ENCODE measurements at places on chromosomes 3 and 15. TPM values are rescaled to one million over a fixed set of nuclear protein-coding genes. Genes with fewer than 3 reads are reported as not detected.

DNA sequence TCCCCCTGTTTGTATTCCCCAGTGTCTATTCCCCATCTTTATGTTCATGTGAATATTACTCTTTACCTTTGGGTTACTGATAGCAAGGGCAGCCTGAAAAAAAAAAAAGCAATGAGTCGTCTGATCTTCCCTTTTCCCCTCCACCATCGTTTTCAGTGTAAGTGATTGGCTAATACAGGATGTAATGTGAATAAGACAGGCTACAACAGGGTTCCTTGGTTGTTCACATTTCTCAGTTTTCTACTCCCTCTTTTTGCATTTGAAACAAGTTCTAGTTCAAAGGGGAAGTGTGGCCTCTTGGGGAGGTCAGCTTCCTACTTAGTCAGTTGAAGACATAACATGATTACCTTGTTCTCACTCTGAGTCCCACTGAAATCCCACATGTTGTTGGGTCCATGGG is 278.0 kb upstream of the TRIM42 start:
- no peak overlapping the region for H3K27ac ChIP-seq
- no peak overlapping the region for H3K4me3 ChIP-seq
- H3K27me3 ChIP-seq, result no peaks in the 10 kb centered on the region
- H3K36me3 ChIP-seq, result no peaks in the 10 kb centered on the region

GRCh38 chr3:127448161-127448561 is 142.4 kb downstream of the TPRA1 start:
- no peak overlapping the region for H3K4me3 ChIP-seq
- peak; percentile 47 for DNase-seq
- no peaks in the 10 kb centered on the region for H3K36me3 ChIP-seq
- no peaks in the 10 kb centered on the region for H3K4me1 ChIP-seq
- no peak overlapping the region for H3K27ac ChIP-seq

- no peak overlapping the region for H3K4me3 ChIP-seq
- no peaks in the 10 kb centered on the region for H3K27me3 ChIP-seq
- H3K4me1 ChIP-seq, result no peaks in the 10 kb centered on the region
- DNase-seq, result no peak
Observed at GRCh38 chr3:12822725-12823373, 18.5 kb downstream of the RPL32 start.

- H3K4me3 ChIP-seq, result no peak overlapping the region
- H3K36me3 ChIP-seq, result no peaks in the 10 kb centered on the region
- H3K27ac ChIP-seq, result no peak overlapping the region
- DNase-seq, result no peak
- no peaks in the 10 kb centered on the region for H3K27me3 ChIP-seq
- no peaks in the 10 kb centered on the region for H3K4me1 ChIP-seq
Observed at GRCh38 chr3:74506246-74506645, 108.2 kb downstream of the CNTN3 start.

DNA sequence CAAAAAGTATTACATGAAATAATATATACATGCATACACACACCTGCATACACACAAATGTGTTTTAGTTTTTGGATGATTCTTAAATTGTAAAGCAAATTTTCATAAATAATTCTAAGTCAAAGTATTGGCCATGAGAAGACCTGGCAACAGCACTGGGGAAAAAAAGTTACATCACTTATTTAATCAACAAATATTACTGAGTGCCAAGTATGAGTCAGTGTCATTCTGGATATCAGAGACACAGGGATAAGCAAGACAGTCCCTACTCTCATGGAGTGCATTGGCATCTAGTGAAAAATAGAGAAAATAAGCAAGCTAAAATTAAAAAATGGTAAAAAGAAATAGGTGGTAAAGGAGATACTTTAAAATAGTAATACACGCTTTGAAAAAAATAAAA is 29.4 kb upstream of the GUCA1C start:
- H3K36me3 ChIP-seq, result no peaks in the 10 kb centered on the region
- no peaks in the 10 kb centered on the region for H3K4me1 ChIP-seq
- DNase-seq, result no peak
- no peak overlapping the region for H3K4me3 ChIP-seq

GRCh38 chr15:69304182-69304545 is 5.5 kb downstream of the PAQR5 start:
- no peak overlapping the region for H3K4me3 ChIP-seq
- no peak for DNase-seq
- peaks cover 47% of the 10 kb centered on the region for H3K36me3 ChIP-seq

- no peaks in the 10 kb centered on the region for H3K27me3 ChIP-seq
- no peaks in the 10 kb centered on the region for H3K4me1 ChIP-seq
- no peaks in the 10 kb centered on the region for H3K36me3 ChIP-seq
- DNase-seq, result no peak
Observed at GRCh38 chr3:190568036-190568435, 54.2 kb downstream of the IL1RAP start.

- H3K36me3 ChIP-seq, result no peaks in the 10 kb centered on the region
- no peaks in the 10 kb centered on the region for H3K27me3 ChIP-seq
- H3K27ac ChIP-seq, result no peak overlapping the region
- DNase-seq, result no peak
- H3K4me1 ChIP-seq, result no peaks in the 10 kb centered on the region
- H3K4me3 ChIP-seq, result no peak overlapping the region
Observed at GRCh38 chr3:156641618-156641975, 32.8 kb upstream of the TIPARP start.

GRCh38 chr3:138681463-138682220 is 73.1 kb downstream of the FAIM start:
- peaks cover 68% of the 10 kb centered on the region for H3K36me3 ChIP-seq
- DNase-seq, result no peak
- no peak overlapping the region for H3K27ac ChIP-seq

- H3K4me1 ChIP-seq, result peaks cover 12% of the 10 kb centered on the region
- DNase-seq, result no peak
- no peaks in the 10 kb centered on the region for H3K36me3 ChIP-seq
- peak overlapping the region; percentile 50 for H3K27ac ChIP-seq
Observed at GRCh38 chr15:86089422-86089821, 9.8 kb downstream of the AGBL1 start.

DNA sequence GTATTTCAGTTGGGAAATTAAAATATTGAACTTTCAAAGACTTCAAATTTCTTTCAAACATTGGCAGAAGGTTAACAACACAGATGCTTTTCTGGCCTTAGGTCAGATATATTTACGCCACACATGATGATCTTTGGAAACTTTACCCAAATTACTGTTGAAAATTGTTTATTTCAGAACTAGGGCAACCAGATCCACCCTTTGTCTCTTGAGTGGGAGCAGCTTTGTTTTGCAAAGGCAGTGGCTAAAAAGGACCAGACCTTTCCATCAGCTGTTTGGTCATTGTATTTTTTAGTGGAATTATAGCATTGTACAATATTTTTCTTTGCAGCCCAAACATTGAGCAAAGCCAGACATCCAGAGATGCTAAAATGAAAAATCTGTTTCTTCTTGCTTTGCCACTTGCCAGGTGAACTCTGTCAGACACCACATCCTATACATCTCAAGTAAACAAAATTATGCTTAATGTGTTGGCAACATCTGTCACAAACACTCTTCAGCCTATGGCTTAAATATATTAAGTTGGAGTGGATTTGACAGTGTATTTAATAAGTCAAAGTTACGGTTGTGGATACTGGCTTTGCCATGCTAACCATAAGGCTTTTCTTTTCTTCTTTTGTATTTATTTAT is 651.9 kb downstream of the RBMS3 start:
- no peaks in the 10 kb centered on the region for H3K36me3 ChIP-seq
- DNase-seq, result no peak
- no peaks in the 10 kb centered on the region for H3K4me1 ChIP-seq
- H3K4me3 ChIP-seq, result no peak overlapping the region
- no peaks in the 10 kb centered on the region for H3K27me3 ChIP-seq

DNA sequence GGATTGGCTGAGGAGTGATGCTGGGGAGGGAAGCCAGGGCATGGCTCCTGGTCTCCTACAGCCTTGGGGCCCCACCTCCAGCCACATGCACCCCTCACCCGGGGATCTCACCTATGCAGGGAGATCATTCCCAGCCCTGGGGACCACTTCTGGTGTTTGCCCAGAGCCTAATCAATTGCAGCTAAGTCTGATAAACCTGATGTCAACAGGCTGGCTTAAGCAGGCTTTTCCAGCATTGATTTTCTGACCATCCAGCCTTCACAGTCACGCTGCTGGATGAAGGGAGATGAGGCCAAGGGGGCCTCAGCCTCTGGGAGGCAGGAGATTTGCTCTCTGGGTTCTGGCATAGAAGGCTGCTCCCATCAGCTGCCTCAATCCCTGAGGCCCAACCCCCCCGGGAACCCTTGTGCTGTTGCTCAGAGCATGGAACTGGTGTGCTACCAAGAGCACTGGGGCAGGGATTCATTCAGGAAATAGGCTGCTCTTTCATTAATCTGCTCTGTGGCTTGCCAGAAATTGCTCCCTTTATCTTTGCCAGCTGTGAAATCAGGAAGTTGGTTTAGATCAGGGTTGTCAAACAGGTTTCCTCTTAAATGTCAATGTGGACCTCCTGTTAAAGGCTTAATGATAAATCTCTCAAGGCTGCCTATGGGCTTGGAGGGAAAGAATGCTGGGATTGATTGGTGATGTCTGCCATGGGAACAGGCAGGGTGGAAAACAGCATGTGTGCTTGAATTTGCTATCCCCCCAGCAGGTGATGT is 19.0 kb downstream of the FAM3D start:
- no peaks in the 10 kb centered on the region for H3K36me3 ChIP-seq
- no peak overlapping the region for H3K4me3 ChIP-seq
- H3K27me3 ChIP-seq, result peaks cover 2% of the 10 kb centered on the region
- DNase-seq, result no peak
- no peaks in the 10 kb centered on the region for H3K4me1 ChIP-seq

- no peaks in the 10 kb centered on the region for H3K36me3 ChIP-seq
- H3K4me3 ChIP-seq, result no peak within 1 kb of the TSS
- H3K27me3 ChIP-seq, result peaks cover 35% of the 10 kb centered on the region
- no peaks in the 10 kb centered on the region for H3K4me1 ChIP-seq
Observed at GRCh38 chr3:127915115-127915936, at the start of gene KBTBD12. Gene KBTBD12 (plus strand): TSS chr3:127915232. CDS start chr3:127923062, 7,830 bp downstream.

GRCh38 chr3:98890181-98890835 is 11.2 kb downstream of the DCBLD2 start:
- H3K36me3 ChIP-seq, result no peaks in the 10 kb centered on the region
- no peak overlapping the region for H3K27ac ChIP-seq
- no peaks in the 10 kb centered on the region for H3K27me3 ChIP-seq
- H3K4me3 ChIP-seq, result no peak overlapping the region
- peaks cover 9% of the 10 kb centered on the region for H3K4me1 ChIP-seq
- no peak for DNase-seq

DNA sequence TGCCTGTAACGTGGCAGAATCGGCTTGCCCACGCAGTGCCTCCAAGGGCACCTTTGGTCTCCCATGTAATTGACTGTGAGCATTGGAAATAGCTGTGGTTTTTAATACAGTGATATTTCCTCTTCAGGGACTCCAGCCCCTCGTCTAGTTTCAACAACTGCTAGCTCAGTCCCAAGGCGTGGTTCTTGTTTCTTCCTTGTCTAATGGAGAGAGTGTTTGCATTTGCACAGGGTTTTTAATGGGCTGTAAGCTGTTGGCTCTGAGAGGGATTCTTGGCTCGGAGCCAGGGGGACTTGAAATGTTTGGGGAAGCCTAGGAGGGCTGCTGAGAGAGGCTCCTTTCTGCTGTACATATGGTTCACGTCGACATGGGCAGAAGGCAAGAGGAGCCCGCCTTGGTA is 86.2 kb downstream of the THSD4 start:
- H3K27me3 ChIP-seq, result peaks cover 5% of the 10 kb centered on the region
- no peak for DNase-seq
- no peak overlapping the region for H3K4me3 ChIP-seq
- H3K36me3 ChIP-seq, result no peaks in the 10 kb centered on the region
- H3K4me1 ChIP-seq, result no peaks in the 10 kb centered on the region

CP gene
- total RNA-seq, result 0.84 TPM

OXNAD1 gene
- 19.6 TPM for total RNA-seq

BFSP2 gene
- total RNA-seq, result not detected

TIMP4 gene
- not detected for total RNA-seq

FRMD4B gene
- 2.6 TPM for total RNA-seq

ATP13A5 gene
- total RNA-seq, result not detected

TCTA gene
- total RNA-seq, result 11.2 TPM

TICRR gene
- 22.0 TPM for total RNA-seq

C2CD4A gene
- total RNA-seq, result not detected

Measured in endodermal cell (in vitro differentiated cells).